Activated CD4-positive, alpha-beta memory T cell treated with anti-CD3 and anti-CD28 coated beads, Interleukin-2, amount 10 ng/mL, durations not matched to agents 7 days and 5 days (primary cell): ENCODE measurements at places on chromosomes 13 and 19. TPM values are rescaled to one million over a fixed set of nuclear protein-coding genes. Genes with fewer than 3 reads are reported as not detected.

DNA sequence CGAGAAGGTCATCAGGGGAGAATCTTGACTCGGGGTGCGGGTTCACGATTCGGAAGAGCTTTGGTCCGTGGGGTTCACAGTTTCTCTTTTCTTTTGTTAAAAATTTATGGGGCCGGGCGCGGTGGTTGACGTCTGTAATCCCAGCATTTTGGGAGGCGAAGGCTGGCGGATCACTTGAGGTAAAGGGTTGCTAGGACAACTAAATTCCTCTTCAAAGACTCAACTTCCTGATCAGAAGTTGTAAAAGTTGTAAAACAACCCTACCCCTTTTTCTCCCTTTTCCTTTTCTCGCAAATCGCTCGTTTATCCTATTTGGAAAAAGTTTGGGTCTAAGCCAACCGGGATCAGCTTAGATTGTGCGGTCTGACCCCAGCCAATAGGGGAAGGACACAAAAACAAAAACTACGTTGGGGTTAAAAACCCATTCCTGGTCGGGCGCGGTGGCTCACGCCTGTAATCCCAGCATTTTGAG is 673 bp downstream of the ZNF486 start:
- no peaks in the 10 kb centered on the region for H3K27me3 ChIP-seq
- H3K36me3 ChIP-seq, result peaks cover 63% of the 10 kb centered on the region
- peaks cover 14% of the 10 kb centered on the region for H3K4me1 ChIP-seq
- H3K4me3 ChIP-seq, result peak overlapping the region; percentile 95

DNA sequence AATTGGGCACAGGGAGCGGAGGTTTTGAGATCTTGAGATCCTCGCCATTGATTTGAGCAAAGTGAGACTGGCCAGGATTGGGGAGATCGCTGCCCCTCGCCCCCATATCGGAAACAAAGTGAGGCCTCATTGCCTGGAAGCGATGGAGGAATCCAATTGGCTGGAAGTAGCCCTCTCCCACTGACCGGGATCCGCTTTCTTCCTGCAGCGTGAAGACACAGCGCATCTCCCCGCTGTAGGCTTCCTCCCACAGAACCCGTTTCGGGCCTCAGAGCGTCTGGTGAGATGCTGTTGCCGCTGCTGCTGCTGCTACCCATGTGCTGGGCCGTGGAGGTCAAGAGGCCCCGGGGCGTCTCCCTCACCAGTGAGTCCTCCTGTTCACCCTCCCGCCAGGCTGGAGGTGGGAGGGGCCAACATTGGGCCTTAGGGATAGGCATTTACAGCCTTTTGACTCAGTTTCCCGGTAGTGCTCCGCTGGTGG is 438 bp downstream of the PRKCSH start:
- peaks cover 25% of the 10 kb centered on the region for H3K4me1 ChIP-seq
- peak overlapping the region; percentile 93 for H3K27ac ChIP-seq
- H3K27me3 ChIP-seq, result no peaks in the 10 kb centered on the region

- H3K4me3 ChIP-seq, result no peak overlapping the region
- H3K4me1 ChIP-seq, result no peaks in the 10 kb centered on the region
- H3K36me3 ChIP-seq, result no peaks in the 10 kb centered on the region
- H3K27ac ChIP-seq, result no peak overlapping the region
Measured at GRCh38 chr13:43514311-43514710, 272.5 kb downstream of the ENOX1 start.

The ONECUT3 gene
- total RNA-seq, result not detected

GRCh38 chr13:109485136-109485794 is 301.1 kb downstream of the IRS2 start:
- no peaks in the 10 kb centered on the region for H3K4me1 ChIP-seq
- no peak for DNase-seq
- H3K4me3 ChIP-seq, result no peak overlapping the region
- no peak overlapping the region for H3K27ac ChIP-seq
- H3K36me3 ChIP-seq, result no peaks in the 10 kb centered on the region

DNA sequence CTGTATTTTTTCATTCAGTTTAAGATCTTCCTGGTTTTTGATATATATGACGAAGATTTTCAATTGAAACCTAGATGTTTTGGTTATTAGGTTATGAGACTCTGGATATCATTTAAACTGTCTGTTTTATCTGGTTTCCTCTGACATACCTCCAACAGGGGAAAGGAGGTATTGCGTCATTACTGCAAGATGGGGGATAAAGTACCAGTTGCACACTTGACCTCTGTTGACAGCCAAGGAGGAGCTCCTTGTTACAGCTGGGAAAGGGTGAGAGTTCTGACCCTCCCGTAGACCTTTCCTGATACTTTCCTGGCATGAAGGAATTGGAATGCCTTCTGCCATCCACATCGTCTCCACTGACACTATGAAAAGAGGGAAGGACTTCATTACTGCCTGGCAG is 82.0 kb upstream of the SHISA2 start:
- peaks cover 5% of the 10 kb centered on the region for H3K27me3 ChIP-seq
- no peak overlapping the region for H3K27ac ChIP-seq
- H3K4me1 ChIP-seq, result no peaks in the 10 kb centered on the region
- no peaks in the 10 kb centered on the region for H3K36me3 ChIP-seq

- no peaks in the 10 kb centered on the region for H3K27me3 ChIP-seq
- no peaks in the 10 kb centered on the region for H3K36me3 ChIP-seq
- DNase-seq, result no peak
- no peaks in the 10 kb centered on the region for H3K4me1 ChIP-seq
- no peak overlapping the region for H3K4me3 ChIP-seq
- no peak overlapping the region for H3K27ac ChIP-seq
Measured at GRCh38 chr13:63680704-63681103, 2265.1 kb upstream of the PCDH20 start.

GRCh38 chr19:19193926-19194325 is 1.9 kb downstream of the RFXANK start:
- H3K27me3 ChIP-seq, result no peaks in the 10 kb centered on the region
- H3K36me3 ChIP-seq, result peaks cover 37% of the 10 kb centered on the region
- peak overlapping the region; percentile 98 for H3K4me3 ChIP-seq
- peak overlapping the region; percentile 54 for H3K27ac ChIP-seq
- H3K4me1 ChIP-seq, result peaks cover 46% of the 10 kb centered on the region
- no peak for DNase-seq

The LAIR1 gene
- 59.0 TPM for total RNA-seq

- no peaks in the 10 kb centered on the region for H3K4me1 ChIP-seq
- H3K4me3 ChIP-seq, result no peak overlapping the region
- DNase-seq, result no peak
- no peak overlapping the region for H3K27ac ChIP-seq
- peaks cover 49% of the 10 kb centered on the region for H3K27me3 ChIP-seq
Measured at GRCh38 chr19:40555978-40556689, 20.5 kb upstream of the SHKBP1 start.
